Posterior cingulate gyrus (tissue), 11 donors: ENCODE measurements at places on chromosomes 7 and 10.

DNA sequence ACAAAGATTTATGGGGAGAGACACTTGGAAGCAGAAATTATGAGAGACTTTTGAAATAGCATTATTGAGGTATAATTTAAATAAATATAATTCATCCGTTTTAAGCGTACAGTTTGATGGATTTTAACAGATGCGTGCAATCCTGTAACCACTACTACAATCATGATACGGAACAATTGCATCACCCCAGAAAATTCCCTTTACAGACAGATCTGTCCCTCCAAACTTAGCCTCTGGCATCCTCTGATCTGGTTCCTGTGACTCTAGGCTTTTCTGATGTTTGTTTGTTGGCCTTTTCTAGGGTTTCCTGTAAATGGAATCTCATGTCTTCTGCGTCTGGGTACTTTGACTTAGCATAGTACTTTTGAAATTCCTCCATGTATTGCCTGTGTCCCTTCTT lies 15.5 kb downstream of the UBN2 start:
- no peak for DNase-seq

DNA sequence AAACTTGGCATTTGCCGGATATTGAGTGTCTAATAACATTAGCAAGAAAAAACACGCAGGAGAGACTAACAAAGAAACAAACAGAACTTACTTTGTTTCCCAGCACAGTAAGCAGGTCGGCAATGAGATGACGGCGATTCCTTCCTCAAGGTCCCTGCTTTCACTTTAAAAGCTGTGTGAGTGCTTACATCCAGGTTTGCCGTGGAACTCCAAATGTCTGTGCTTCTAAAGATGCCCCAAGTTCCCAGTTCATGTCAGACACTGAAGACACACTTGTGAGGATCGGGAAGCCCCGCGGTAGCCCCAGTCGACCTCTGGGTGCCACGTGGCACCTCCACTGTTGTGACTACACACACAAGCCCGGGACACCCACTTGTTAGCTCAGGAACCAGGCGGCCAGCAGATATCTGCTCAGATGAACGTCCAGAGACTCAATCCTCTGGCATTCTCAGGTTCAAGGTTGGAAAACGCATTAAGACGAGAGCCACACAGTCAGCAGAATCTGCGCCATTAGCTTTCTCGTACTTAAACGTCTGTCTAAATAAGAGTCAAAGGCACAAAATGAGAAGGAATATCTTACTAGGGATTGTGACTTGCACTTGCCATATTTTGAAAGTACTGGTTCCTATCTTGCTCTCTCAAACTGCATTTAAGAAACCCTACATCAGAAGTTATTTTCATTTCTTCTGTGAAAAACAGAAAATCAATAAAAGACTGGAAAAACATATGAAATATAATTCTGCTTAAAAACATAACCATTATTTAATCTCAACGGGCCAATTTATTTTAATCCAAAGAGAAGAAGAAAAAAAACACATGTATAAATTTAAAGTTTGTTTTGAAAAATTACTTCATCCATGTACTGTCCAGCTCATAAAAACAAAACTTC lies 207.6 kb upstream of the KLF14 start:
- DNase-seq = no peak

GRCh38 chr7:26043801-26044200 lies 108.2 kb upstream of the NFE2L3 start:
- no peak for DNase-seq

- DNase-seq = no peak
Observed at GRCh38 chr7:77209479-77210139, 10.0 kb upstream of the FGL2 start.

DNA sequence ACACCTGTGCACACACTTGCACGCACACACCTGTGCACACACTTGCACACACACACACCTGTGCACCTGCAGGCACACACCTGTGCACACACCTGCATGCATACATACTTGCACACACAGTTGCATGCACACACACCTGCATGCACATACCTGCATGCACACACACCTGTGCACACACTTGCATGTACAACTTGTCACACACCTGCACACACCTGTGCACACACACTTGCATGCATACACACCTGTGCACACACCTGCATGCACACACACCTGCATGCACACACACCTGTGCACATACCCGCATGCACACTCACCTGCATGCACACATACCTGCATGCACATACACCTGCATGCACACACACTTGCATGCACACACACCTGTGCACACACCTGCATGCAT lies 150.1 kb upstream of the RHEB start:
- DNase-seq = no peak

DNA sequence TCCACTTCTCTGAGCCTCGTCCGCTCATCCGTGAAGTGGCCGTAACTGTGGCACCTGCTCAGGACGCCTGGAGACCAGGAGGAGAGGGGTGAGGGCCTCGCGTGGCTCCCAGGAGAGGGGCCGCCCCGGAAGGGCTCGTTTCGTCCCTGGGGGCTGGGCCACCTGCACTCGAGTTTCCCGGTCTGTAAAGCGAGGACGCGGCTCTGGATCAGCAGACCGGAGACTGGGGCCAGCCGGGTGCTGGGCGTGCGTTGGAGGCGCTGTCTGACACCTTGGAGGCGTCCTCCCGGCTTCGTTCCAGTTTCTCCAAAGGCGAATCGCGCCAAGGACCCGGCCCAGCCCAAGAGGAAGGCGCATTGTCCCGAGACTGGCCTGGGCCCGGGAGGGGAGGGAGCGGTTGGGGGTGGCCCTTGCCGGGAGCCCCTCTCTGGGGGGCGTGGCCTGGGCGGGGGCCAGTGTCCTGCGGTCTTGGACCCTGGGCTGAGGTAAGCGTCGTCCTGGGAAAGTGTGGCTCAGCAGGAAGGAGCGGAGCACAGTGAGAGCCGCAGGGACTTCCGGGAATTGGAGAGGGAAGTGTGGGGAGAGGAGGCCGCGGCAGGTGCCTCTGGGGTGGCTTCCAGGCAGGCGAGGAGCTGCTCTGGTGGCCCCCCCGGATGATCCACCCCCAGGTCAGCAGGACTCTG lies 89.6 kb downstream of the FOXL3 start:
- DNase-seq = no peak

DNA sequence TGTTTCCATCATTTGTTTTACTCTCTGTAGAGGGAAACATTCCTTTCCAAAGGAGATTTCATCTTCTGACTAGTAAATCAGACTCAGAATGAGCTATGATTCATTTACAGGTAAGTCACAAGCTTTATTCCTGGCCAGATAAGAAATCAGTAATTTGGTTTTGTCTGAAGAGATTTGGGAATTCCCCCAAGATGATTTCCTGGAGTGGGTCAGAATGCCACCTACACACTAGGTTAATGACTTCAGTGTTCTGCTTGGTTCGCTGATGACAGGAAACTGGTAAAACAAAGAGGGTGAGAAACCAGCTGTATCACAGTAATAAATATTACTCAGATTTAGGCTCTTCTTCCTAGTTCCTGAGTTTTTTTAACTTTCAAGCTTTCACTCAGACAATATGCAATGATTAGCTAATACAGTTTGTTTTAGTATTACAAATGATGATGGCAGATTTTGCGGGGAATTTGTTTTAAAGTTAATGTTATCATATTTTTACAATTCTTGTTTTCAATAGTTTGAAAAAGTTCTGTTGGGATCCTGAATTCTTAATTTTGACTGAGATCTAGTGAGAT lies 8.3 kb upstream of the ASZ1 start:
- DNase-seq = no peak

DNA sequence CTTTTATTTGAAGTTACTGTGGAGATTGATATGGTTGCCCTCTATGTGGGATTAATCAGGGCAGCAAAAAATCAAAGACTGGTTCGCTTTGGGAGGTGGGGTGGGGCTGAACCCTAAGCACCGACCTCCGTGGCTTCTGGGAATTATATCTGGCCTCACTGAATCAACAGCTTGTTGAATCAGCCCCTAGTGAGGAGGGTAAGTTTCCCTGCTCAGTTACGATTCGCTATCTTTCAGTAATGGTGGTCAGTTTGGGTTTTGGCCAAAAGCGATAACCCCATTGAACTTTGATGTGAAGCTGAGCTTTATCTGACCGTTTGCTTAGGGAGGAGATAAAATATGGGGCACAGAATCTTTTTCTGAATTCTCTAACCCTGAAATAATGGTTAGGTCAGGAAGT lies 16.6 kb upstream of the ARPC1A start:
- DNase-seq = no peak

- DNase-seq = no peak
Observed at GRCh38 chr10:17683541-17683940, 39.6 kb downstream of the STAM start.

DNA sequence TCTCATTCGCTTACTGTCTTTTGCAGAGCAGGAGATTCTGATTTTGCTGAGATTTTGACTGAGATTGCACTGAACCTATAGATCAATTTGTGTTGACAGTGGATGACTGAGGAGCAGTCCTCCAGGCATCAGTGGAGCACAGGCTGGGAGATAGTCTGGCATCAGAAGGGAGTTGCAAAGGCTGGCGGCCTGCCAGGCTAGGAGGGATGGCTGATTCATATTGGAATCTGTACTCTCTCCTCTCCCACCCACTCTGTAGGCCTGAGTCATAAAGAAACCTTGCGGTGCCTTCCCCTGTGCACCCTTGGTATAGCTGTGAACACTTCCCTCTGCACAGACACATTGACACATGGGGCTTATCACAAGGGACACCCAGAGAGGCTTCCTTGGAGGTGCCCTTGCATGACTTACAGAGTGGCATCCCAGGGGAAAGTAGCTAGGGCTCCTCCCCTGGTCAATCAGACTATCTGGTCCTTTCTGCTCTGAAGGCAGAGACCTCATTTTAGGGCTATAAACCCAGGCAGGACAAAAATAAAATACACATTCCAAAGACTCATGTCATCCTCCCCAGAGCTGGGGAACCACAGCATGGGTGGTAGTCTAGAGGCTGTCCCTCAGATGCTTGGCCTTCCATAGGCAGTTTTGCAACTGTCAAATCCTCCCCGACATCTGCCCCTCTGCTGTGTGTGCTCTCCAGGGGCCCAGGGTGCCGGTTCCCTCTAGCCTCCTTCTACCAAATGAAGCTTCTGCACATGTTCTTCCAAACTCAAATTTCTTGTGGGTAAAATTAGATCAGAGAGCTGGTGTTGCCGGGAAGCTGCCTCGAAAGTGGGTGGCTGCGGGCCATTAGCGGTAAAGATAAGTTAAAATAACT lies 37.4 kb upstream of the EEPD1 start:
- peak; percentile 96 for DNase-seq

- DNase-seq = no peak
Observed at GRCh38 chr10:70232859-70233108, 445 bp downstream of the PPA1 start.

DNA sequence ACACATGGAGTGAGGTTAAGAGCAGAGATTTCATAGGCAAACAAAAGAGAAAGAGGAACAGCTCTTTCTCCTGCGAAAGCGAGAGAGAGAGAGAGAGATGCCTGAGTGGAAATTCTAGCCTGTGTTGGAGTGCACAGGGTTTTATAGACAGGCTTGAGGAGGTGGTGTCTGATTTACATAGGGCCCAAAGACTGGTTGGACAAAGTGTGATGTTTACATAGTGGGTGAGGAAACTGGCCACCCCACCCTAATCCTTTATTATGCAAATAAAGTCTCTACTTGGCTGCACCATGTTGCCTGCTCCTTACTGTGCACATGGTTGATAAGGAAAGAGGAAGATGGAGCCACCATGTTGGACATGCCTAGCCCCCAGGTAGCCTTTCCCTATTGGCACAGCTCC lies 967.8 kb upstream of the SORCS1 start:
- DNase-seq = no peak

GRCh38 chr7:111091593-111092358 lies 849 bp downstream of the LRRN3 start:
- DNase-seq = no peak

- peak; percentile 22 for DNase-seq
Observed at GRCh38 chr7:55774327-55775050, 88.1 kb downstream of the SEPTIN14 start.

DNA sequence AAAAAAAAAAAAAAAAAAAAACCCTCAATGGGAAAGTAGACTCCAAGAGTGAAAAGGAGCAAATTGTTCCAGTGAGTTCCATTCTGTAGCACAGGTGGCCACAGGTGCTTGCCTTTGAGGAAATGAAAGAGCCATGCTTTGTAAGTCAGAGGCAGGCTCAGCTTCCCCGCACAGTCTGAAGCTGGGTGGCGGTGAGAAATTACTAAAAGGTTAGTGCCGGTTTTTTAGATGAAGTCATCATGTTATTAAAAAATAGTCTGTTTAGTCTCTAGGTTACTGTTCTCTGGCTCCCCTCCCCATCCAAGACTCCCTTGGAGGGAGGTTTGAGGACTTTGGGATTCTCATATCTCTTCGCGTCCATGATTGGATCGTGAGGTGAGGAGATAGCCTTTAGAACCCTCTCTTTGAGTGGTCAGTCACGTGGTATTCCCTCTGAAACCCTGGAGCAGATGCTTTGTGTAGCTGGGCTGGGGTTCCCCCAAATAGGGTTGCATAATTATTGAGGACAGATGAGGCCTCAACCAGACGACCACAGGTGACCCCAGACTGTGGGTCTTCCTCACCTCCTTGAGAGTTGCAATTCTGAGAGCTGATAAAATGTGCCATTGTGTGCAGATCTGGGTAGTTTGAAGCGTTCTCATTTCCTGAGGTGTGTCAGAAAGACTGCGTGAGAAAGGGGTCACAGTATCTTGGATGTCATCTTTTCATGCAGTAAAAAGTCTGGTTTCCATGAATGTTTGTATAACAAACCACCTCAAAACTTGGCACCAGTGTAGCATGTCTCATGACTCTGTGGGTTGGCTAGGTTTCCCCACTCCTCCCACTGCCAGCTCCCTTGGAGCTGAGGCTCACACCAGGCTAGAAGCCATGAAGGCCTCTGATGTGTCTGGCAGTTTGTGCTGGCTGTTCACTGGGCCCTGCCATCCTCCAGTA lies 27.1 kb downstream of the OGDH start:
- peak; percentile 19 for DNase-seq

DNA sequence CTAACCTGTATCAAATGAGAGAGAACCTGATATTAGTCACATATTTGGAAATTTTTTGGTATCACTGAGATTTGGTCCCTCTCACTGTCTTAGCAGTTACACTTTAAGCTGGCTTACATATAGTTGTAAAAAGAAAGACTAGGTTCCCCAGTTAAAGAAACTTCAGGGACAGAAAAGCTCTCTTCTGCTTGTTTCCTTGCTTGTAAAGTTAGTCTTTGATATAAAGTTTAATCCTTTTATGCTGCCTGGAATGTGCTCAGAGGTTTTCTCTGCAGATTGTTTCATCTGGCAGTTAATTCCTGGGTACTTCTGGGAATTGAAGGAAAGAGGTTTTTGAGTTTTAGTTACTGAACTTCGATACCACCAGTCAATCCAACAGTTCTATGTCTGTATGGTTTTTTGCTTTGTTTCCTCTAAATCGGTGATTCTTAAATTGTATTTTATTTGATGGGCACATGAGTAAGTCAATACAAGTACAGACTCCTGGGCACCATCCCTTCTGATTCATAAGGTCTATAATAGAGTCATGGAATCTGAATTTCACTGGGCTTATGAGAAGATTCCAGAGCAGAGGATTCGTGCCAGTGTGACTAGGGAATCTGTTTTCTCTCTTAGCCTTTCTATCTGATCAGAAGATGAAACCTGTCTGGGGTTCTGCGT lies 1080.9 kb upstream of the C7orf33 start:
- DNase-seq = no peak
